ENCODE measurements at places on chromosomes 16 and 17. TPM values are rescaled to one million over a fixed set of nuclear protein-coding genes. Genes with fewer than 3 reads are reported as not detected.

Gene SSTR5
- not detected for polyA plus RNA-seq

Gene NEK8
- 1.5 TPM for polyA plus RNA-seq

Gene TRAPPC2L
- polyA plus RNA-seq: 56.8 TPM

Gene TSR3
- 106 TPM for polyA plus RNA-seq

Data from neural cell (in vitro differentiated cells).